ENCODE measurements at places on chromosomes 12 and 14.
A peak's percentile ranks its signal among the peaks of the same experiment; 100 is the strongest.

- DNase-seq = no peak
These were observed 31.6 kb downstream of the LIMA1 start for GRCh38 chr12:50251619-50252252.

DNA sequence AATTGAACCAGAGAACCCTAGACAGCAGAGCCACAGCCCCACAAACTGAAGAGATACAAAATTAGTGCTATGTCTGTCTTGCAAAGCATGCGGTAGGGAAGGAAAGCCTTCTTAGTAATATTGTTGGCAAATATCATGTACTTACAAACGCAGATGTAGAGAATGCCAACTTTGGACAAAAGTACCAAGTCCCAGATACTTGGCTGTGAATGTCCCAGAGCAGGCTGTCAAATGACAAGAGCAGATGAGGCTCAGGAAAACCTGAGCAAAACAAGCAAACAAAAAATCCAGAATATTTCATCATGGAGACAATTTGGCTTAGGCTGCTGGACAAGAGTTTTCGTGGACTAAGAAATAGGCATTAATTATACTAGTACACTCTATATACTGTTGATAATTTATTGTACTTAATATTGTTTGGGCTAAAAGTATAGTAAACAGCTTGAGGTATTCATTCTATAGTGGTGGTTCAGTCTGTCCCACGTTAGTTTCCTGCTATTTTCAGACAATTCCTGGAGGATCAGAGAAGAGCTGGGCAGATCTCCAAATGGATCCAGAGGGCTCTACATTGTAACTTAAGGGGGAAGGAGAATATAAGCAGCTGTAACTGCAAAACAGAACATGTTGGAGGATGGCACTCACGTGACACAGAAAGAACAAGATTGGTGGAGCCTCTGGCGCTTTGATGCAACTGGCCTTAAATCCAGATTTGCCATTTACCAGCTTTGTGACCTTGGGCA is 329.8 kb downstream of the ATP23 start:
- no peak for DNase-seq

- no peak for DNase-seq
These were observed 405.6 kb upstream of the TMEM132C start for GRCh38 chr12:127861406-127861805.

GRCh38 chr12:46659032-46659650 is 166.7 kb downstream of the SLC38A4 start:
- DNase-seq = no peak

DNA sequence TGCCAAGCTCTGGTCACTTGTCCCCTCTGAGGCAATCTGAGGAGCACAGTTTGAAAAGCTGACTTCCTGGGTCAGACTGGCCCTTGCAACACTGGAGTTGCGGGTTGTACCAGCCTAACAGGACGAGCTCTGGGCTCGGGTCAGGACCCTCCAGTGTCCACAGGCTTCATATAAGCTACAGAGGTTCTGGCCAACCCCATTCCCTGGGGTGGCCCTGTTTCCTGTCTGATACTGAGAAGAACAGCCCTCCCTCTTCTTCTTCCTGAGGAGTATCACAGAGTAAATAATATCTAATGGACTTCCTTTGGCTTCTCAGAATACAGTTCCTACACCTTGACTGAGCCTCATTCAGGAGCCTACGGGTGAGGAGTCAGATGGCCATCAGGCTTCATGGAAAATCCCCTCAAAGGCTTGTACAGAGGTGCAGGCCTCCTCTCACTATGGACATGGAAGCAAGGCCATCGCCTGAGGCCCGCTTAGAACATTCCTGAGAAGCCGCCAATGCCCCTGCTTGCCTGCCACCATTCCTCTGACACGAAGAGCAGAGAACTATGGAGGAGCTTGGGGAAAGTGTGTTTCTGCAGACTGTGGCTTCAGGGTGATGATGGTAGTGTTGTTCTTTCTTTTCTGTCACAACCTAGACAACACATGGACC is 28.5 kb upstream of the ANO2 start:
- no peak for DNase-seq

DNA sequence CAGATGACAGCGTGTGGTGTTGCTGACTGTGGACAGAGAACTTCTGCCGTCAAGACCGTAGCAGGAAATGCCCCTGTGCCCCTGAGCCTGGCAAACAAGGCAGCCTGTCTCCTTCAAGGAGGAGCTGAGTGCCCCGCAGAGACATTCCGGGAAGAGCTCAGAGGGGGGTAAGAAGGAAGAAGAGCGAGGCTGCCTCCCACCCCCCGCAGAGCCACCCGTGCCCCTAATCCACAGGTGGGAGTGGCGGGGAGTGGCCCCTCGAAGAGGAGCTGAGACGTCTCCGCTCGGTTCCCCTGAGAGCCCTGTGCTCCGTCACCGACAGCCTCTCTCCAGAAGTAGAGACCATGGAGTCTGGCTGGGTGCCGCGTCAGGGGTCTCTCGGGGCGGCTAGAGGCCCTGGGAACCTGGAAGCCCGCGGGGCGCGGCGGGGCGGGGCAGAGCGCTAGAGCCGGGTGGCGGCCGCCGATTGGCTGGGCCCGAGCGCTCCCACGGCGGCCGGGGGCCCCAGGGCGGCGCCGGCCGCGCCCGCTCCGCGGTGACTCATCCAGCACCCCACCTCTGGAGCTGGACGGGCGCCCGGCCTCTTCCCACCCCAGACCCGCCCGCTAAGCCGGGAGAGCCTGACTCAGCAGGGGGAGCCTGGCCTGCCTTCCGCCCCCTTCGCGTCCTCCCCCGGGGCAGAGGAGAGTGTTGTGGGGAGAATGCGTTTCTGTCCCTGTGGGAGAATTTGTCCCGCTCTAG is 25.2 kb upstream of the KRT78 start:
- peak; percentile 52 for DNase-seq

GRCh38 chr12:69872804-69873203 is 47.8 kb downstream of the MYRFL start:
- no peak for DNase-seq

- DNase-seq = no peak
These were observed 122.3 kb upstream of the NTF3 start for GRCh38 chr12:5309654-5310053.
